ENCODE measurements at places on chromosomes 6 and 20.

GRCh38 chr20:25011261-25011660 lies 18.7 kb upstream of the APMAP start:
- DNase-seq = no peak

GRCh38 chr6:162821102-162821501 lies 93.3 kb downstream of the PACRG start:
- DNase-seq = no peak

DNA sequence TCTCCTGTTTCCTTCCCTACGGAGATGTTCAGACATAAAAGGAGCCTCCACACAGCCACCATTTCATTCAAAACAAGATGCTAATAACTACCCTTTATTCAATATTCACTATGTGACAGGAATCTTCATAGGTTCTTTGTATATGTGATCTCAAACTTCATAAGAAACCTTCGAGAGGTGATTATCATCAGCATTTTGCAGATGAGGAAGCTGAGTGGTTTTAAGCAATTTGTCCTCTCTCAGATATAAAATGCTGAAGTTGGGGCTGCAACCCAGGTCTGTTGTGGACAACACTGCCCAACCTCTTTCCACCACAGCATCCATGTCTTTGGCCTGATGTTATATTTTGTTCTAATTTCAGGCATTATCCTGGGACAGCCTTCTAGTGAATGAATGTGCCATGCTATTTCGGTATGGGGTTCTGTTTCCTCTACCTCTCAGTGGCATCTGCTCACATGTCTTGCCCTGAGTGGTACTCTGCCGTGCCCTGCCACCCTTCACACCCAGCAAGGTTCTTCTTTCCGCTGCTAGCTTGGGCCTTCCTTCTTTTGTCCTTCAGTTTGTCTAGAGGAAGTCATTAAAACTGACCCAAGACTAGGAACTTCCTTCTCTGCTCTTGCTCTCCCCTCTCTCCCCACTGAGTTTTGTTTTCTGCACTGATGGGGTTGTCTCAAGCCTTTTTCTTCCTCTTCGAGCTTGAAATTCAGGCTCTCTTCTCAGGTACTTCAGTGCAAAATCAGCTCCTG lies 300.9 kb upstream of the PRDM1 start:
- DNase-seq = no peak

- DNase-seq = no peak
These were observed 135.6 kb upstream of the PTPN1 start for GRCh38 chr20:50374541-50375078.

DNA sequence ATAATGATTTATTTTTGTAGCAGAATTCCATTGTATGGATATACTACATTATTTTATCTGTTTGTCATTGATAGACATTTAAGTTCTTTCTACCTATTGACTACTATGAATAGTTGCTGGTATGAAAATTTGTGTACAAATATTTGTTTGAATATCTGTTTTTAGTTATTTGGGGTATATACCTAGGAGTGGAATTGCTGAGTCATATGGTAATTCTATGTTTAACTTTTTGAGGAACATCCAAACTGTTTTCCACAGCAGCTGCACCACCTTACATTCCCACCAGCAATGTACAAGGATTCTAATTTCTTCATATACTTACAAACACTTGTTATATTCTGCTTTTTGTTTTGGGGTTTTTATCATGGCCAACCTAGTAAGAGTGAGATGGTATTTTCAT lies 56.1 kb upstream of the SDHAF4 start:
- no peak for DNase-seq

GRCh38 chr6:139602577-139602976 lies 228.1 kb upstream of the CITED2 start:
- DNase-seq = no peak

DNA sequence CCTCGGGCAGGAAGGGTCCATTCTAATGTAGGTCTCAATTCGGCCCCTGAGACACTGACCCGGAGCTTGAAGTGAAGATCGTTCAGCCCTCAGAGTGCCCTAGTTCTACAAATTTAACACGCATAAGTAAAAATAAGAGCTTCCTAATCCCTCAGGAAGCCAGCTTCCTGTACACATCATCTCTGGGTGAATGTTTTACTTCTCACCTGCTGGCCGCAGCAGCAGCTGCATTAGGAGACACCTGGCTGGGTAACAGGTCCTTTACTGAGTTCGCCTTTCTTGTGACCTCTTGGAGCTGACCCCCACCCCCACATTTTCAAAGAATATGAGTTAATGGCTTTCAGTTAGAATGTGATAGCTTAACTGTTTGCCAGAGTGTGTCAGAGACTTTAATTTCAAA lies 165.0 kb downstream of the SMOC2 start:
- no peak for DNase-seq

DNA sequence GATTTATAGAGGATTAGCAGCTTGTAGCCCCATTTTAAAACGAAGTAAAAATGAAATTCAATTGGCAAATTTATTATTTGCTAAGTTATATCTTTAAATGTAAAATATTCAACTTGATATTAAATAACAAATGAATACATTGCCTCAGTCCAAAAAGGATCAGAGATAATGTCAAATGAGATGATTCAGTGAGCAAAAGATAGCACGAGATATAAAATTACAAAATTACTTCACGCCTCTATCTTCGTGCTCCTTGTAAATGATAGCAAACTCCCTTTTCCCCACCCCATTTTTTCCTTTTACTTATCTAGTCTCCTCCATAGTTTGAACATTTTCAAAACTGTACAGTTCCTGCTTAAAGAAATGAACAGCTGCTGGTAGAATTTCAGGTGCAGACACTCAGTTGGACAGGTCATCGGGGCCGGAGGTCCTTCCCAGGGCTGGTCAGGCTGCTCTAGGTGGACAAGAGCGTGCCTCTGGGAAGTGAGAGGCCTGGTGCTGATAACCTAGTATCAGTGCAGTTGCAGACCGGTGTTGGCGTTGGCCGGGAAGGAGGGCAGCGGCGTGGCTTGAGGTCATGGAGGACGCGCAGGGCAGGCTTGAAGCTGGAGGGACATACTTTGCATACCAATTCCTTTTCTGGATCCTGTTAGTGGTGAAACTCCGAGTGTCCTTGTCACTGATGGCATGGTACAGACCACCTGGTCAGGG lies 83.9 kb downstream of the CDC5L start:
- DNase-seq = no peak

DNA sequence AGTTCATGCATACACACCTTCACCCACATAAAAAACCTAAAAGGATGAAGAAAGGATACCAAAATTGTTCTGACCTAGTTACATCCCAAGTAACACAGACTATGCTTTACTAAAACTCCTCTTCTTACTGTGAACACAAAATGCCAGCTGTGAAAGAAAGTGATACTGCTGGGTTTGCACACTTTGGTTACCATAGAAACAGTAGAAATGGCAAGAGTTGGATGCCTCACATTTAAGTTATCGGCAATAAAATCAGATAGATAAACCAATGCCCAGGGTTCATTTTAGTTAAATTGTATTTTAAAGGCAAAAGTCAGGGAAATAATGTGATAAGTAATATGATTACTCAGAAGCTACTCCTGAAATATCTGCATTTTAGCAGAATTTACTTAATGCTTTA lies 161.9 kb downstream of the CDK19 start:
- DNase-seq = no peak
